Suppressor macrophage treated with lipopolysaccharide for 4 hours (primary cell): ENCODE measurements at places on chromosomes 7 and 10.

DNA sequence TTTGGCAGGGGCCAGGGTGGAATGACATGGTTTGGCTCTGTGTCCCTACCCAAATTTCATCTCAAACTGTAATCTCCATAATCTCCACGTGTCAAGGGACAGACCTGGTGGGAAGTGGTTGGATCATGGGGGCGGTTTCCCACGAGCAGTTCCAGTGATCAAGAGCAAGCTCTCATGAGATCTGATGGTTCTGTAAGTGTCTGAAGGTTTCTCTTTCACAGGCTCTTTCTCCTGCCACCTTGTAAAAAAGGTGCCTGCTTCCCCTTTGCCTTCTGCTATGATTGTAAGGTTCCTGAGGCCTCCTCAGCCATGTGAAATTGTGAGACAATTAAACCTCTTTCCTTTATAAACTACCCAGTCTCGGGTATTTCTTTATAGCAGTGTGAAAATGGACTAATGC, 188.3 kb downstream of the CHCHD3 start:
- no peak for DNase-seq

- DNase-seq, result peak; percentile 54
Measured at GRCh38 chr10:99981581-99982199, 28.1 kb downstream of the DNMBP start.

DNA sequence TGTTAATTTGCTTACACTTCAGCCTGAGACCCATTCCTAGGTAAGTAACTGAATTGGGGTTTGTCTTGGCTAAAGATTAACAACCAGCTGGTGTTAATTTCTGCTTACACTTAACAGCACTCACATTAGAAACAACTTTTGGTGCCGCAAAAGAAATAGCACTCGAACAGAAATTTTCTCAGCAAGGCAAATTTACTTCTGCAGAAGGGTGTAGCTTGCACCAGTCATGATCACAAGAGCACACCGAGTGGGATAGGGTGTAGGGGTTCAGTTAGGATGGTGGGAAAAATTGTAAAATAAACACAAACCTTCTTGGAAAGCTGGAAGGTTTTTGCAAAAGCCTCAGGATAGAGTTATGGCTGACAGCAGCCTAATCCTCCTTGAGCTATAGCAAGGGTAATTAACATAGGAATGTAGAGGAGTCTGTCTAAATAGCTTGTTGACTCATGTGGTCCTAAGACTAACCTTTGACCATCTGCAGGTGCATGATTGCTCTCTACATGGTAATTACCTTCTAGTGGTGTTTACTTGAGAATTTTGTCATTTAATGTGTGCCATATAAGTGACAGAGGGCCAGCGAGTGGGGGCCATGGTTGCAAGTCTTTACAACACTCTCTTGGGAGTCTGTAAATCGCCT, 67.8 kb upstream of the CDK13 start:
- no peak for DNase-seq

GRCh38 chr10:132499367-132499685, 38.3 kb upstream of the INPP5A start:
- no peak for DNase-seq

- DNase-seq, result no peak
Measured at GRCh38 chr7:5620459-5620881, 161.0 kb downstream of the RNF216 start.

- peak; percentile 59 for DNase-seq
Measured at GRCh38 chr10:64648915-64649314, 1127.7 kb downstream of the REEP3 start.

DNA sequence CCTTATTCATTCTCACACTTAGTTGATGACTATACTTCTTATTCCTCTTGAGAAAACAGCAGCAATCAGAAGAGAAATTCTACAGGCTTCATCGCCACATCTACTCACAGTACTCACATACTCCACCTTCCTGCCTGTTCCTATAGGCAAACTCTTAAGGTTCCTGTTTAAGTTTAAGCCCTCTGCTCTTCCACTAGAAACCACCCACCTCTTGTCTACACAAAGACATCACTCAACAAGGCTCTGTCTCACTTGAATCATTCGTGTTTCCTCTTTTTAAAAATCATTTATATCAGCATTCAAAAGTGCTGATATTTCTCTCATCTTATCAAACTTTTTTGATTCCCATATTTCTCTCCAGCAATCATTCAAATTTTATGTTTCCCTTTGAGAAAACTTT, 85.5 kb upstream of the ADO start:
- peak; percentile 50 for DNase-seq

GRCh38 chr7:71472962-71473361, 341.0 kb downstream of the GALNT17 start:
- no peak for DNase-seq

GRCh38 chr7:27155816-27156507, 513 bp downstream of the HOXA7 start:
- DNase-seq, result no peak

DNA sequence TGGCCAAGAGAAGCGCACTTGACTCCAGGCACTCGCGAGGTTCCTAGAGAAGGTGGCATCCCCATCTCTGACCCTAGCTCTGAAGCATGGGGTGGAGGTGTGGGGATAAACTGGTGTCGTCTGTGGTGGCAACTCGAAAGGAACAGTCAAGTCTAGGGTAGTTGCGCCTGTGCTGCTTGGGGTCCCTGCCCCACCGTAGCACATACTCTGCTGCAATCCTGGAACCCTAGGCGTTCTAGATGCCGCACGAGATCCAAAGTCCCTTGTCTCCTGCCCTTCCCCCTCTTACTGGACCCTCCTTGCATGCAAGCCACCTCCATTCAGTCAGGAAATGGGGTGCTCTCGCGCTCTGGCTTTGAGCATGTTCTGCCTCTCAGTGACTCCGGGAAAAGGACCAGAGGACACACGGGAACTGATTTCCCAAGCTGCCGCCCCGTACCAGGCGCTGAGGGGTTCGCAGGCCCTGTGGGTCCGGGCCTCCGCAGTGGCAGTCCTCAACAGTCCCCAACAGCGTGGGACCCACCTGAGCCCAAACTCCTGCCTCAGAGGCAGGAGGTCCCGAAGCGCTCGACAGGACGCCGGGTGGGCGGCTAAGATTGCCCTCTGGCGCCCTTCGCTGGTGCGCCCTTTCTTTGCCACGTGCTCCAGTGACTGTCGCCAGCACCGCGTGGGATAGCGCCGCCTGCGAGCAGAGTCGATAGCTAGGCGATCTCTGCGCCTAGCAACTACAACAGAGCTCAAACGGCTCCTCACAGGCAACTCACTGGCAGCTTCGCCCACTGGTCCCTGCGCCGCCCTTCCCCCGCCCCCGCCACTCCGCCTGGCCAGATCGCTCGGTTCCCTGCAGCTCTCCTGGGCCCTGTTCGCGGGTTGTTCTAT, 452.0 kb downstream of the REEP3 start:
- no peak for DNase-seq

GRCh38 chr7:4241791-4242190, 440.3 kb upstream of the FOXK1 start:
- no peak for DNase-seq

DNA sequence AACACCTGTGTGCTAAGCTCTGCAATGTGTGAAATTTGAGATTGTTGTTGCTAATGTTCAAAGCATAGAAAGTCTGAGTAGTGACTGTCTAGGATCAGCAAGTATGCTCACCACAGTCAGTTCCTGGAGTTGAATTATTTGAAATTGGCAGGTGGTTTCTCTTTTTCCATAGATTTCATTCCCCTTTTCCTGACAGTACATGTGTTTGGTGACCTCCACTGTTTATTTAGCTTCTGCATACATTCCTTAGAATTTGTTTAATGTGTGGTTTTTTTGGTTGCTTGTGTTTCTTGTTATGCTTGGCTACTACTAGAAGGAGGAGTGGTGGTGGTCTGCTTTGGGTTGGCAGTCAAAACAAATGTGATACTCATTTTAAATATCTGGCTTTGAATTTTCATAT, 52.3 kb downstream of the FOXP2 start:
- DNase-seq, result no peak

DNA sequence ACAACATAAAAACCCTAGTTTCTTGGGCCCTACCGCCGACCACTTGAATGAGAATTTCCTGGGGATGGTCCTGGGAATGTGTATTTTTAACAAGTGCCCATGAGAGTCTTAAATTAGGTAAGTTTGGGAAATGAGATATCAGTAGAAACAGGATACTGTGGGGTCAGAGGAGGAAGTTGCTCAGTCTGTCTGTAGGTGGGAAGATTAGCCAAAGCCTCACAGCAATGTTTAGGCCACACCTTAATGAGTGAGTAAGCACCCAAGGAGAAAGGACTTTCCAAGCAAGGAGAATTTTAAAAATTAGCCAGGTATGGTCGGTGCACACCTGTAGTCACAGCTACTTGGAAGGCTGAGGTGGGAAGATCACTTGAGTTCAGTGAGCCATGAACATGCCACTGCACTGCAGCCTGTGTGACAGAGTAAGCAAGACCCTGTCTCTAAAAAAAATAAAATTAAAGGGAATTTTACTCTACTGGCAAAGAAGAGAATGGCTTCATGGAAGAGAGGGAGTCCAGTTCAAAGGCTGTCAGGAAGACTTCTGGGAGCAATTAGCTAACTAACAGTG, 31.9 kb downstream of the PAPSS2 start:
- no peak for DNase-seq

DNA sequence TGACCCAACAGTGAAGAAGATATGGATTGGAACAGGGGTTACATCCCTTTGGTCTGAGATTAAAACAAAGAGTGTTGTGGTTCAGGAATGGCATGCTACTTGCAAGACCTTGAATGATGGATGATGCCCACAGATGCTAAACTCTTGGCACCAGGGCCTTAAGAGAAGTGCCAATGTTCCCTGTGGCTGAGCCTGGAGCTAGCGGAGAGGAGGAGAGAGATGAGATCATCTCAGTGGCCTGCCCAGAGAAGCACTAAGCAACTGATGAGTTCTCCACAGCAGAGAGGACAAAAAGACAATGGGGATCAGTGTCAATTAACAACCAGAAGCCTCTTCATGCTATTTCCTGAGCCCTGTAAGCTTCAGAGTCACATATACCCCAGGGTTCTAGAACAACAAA, 97.8 kb downstream of the ELAPOR2 start:
- no peak for DNase-seq

- no peak for DNase-seq
Measured at GRCh38 chr10:133033742-133034048, 54.0 kb upstream of the ADGRA1 start.

- DNase-seq, result peak; percentile 61
Measured at GRCh38 chr7:50068850-50069551, 24.0 kb downstream of the ZPBP start.

GRCh38 chr10:28800144-28800543, 122.8 kb downstream of the BAMBI start:
- DNase-seq, result no peak

- DNase-seq, result no peak
Measured at GRCh38 chr10:47456079-47456785, 27.7 kb downstream of the ANXA8 start.

DNA sequence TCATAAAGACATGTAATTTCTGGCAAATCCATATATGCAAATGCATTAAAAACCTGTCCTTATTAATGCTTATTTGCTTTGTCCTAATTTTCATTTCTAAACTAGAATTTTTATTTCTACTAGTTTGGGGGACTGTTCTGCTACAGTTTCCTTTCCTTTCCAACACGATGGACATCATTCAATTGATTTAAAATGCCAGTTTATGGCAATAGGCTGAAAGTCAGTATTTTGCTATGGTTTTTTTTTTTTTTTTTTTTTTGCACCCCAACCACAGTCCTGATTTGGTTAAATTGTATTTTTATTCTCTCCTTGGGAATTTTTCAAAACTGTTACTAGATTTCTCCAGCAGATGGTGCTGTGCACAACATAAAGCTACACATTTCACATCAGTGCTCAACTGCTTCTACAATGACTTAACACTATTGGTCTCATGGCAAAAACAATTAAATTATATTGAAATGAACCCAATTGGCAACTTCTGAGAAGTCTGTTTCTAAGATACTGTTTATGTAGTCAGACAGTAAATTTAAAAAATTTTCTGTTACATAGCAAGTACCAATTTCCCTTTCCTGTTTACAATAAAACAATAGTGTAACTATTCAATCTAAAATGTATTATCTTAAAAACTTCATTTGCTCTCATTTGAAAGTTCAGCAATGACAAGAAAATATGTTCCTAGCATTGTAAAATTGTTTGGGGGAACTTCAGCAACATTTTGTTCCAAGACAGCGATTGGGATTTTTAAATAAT, 193.8 kb upstream of the CCDC6 start:
- DNase-seq, result peak; percentile 54

DNA sequence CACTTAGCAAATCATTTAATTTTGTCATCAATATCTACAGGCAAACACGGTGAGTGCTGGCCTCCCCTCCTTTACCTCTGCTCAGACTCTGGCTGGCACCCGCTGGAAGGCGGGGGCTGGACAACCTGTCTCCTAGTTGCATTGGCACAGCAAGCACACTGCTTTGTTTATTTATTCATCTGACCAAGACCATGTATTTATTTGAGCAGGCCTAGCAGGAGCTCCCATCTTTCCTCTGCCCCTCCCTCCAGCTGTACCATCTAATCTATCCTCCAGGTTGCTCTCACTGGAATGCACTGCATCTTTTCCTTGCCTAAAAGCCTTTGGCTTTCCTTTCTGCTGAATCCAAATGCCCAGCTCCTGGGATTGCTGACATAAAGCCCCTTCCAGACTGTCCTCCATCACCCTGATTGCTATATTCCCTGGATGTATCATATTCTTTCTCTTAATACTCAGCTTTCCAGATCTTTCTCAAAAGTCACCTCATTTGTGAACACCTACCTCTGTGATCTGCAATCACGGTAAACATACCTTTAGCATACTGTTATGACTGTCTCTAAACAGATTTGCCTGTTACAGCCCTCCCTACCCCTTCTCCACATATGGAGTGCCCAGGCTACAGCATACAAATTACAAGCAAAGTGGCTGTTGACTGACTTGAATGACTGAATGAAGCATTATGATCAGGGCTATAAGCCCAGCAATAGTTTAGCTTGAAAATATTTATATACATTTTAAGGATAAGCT, 9.6 kb downstream of the ELMO1 start:
- no peak for DNase-seq

DNA sequence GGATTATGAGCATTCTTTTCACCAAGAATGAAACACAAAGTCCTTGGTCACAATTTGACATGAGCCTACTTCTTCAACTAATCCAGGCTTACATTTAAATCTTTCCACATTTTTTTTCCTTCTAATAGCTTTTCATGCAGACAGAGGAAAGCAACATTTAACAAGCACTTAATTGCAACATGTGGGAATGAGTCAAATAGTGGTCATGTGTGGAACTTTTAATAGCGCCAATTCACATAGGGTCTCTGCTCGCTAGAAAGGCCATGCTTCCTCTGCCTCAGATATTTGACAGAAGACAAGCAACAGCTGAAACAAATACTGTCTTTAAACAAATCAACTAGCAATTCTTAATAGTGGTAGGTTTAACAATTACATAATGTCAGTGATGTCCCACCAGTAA, 285.9 kb upstream of the ETV1 start:
- no peak for DNase-seq

DNA sequence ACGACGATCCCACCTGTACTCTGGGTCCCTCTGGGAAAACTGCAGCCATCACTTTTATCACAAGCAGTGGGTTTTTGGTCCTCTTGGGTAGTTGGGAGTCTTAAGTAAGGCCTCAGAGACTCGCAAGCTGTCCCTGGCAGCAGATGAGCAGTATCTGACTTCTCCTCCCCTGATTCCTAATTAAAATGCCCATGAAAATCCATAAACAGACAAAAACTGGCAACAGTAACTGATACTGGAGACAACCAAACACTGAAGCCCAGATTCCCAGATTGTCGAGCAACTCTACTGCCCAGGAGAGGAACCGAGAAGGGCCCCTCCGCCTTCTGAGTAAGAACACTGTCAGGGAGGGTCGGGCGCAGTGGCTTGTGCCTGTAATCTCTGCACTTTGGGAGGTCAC, 333.8 kb downstream of the CALN1 start:
- DNase-seq, result no peak
